ENCODE measurements at places on chromosomes 4 and X. TPM values are rescaled to one million over a fixed set of nuclear protein-coding genes. Genes with fewer than 3 reads are reported as not detected.

GRCh38 chr4:55907469-55907868 lies 41.3 kb upstream of the CEP135 start:
- peak overlapping the region; percentile 15 for H3K27ac ChIP-seq
- H3K4me1 ChIP-seq = peaks cover 10% of the 10 kb centered on the region
- no peaks in the 10 kb centered on the region for H3K27me3 ChIP-seq
- H3K36me3 ChIP-seq = peaks cover 28% of the 10 kb centered on the region

GRCh38 chr4:119206178-119206577 lies 6.3 kb upstream of the USP53 start:
- H3K4me3 ChIP-seq = no peak overlapping the region
- H3K27ac ChIP-seq = no peak overlapping the region
- H3K36me3 ChIP-seq = no peaks in the 10 kb centered on the region

DNA sequence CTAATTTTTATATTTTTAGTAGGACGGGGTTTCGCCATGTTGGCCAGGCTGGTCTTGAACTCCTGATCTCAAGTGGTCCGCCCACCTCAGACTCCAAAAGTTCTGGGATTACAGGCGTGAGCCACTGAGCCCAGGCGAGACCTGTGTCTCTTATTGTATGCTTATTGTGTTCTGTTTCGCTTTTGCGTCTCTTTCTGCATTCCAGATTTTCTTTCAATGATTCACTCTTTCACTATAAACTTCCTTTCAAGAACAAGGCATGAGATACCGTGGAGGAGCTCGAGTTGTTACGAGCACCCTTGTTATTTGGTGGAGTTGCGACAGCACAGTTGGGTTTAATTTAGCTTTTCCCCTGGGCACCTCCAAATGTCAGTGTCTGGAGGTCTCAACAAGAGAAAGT lies 366.7 kb upstream of the FAT1 start:
- H3K36me3 ChIP-seq = no peaks in the 10 kb centered on the region
- H3K27ac ChIP-seq = no peak overlapping the region
- H3K4me1 ChIP-seq = no peaks in the 10 kb centered on the region
- DNase-seq = no peak
- no peak overlapping the region for H3K4me3 ChIP-seq

- H3K36me3 ChIP-seq = no peaks in the 10 kb centered on the region
- H3K27ac ChIP-seq = no peak overlapping the region
- no peak for DNase-seq
- H3K27me3 ChIP-seq = no peaks in the 10 kb centered on the region
Observed at GRCh38 chrX:12052109-12052508, 86.2 kb upstream of the FRMPD4 start.

GRCh38 chr4:168759321-168759720 lies 250.7 kb downstream of the CBR4 start:
- no peaks in the 10 kb centered on the region for H3K36me3 ChIP-seq
- no peak for DNase-seq
- no peaks in the 10 kb centered on the region for H3K4me1 ChIP-seq

DNA sequence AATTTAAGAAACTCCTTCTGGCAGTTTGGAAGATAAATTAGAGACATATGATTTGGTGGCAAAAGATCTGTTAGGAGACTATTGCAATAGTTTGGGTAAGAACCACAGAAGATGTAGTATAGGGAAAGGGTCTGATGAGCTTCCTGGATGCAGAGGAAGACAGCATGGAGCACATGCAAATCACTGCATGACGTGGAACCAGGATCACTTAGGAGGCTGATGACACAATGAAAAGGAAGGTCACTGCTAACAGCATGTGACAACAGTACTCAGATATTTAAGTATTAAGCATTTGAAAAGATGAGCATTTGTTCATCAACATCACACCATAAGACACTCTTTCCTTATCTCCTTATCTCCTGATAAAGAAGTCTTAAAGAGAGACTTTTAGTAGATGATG lies 167.8 kb upstream of the LDB2 start:
- DNase-seq = no peak
- no peaks in the 10 kb centered on the region for H3K27me3 ChIP-seq
- no peaks in the 10 kb centered on the region for H3K36me3 ChIP-seq
- no peak overlapping the region for H3K27ac ChIP-seq
- no peak overlapping the region for H3K4me3 ChIP-seq

DNA sequence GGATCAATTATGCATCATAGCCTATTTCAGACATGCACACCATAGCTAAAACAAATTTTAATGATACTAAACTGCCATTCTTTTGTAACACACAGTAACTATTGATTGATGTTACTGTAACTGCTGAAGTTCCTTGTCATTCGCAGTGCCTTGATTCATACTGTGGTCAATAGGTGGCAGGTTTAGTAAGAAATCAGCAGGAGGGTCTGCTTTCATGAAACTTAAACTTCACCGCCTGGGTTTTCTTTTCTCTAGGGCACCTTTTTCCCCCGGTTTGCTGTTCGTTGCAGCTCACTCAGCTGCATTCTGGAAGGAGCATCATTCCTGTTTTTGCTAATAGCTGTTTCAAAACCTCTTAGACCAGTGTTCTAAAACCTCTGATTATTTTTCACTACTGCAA lies 88.1 kb downstream of the RPA4 start:
- no peak for DNase-seq
- no peak overlapping the region for H3K27ac ChIP-seq
- no peaks in the 10 kb centered on the region for H3K27me3 ChIP-seq
- no peaks in the 10 kb centered on the region for H3K4me1 ChIP-seq
- no peak overlapping the region for H3K4me3 ChIP-seq
- H3K36me3 ChIP-seq = no peaks in the 10 kb centered on the region

DNA sequence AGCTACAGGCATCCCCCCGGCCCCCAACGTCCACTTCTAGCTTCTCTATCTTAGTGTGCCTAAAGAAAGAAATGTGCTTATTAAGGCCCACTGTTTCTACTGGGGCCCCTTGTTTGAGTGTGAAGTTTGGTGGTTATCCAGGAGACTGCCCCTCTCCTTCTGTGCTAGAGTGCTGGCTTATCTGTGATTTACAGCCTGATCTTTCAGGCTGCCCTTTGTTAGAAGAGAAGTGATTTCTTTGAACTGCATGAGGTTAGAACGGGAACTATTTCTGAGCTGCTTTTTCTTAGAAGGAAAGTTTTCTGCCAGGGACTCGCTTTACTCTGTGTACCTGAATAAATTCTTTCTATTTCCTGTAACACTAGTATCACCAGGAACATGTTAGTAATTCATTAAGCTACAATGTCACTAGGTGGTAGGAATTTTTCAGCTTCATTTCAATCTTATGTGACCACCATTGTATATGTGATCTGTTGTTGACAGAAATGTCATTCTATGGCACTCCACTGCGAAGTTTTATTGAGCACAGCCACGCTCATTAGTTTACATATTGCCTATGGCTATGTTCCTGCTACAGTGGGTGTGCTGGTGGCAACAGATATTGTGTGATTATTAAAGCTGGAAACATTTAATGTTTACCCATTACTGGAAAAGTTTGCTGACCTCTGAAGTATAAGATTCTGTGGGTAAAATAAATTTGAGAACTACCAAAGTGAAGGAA lies 193.8 kb upstream of the CXorf51B start:
- no peak overlapping the region for H3K4me3 ChIP-seq
- H3K27me3 ChIP-seq = no peaks in the 10 kb centered on the region
- no peak for DNase-seq
- no peak overlapping the region for H3K27ac ChIP-seq

DNA sequence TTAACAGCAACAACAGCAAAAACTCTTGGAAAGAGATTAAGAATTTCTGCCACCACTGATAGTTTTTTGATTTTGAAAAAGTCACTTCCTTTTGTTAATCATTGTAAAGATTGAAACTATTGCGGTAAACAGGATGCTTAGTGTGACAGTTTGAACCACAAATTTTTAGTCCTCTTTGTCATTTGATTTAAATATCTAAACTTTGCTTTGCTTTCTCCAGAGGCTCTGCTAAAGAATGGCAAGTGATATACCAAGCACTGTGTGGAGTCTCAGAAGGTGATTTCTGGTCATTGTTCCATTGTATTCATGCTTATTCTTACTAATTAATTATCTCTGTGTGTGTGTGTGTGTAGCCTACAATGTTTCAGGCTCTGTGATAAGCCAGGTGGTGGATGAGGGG lies 155.6 kb downstream of the BMPR1B start:
- H3K36me3 ChIP-seq = no peaks in the 10 kb centered on the region
- no peaks in the 10 kb centered on the region for H3K27me3 ChIP-seq
- peak overlapping the region; percentile 77 for H3K4me3 ChIP-seq
- DNase-seq = peak; percentile 22
- peaks cover 20% of the 10 kb centered on the region for H3K4me1 ChIP-seq

- H3K4me1 ChIP-seq = no peaks in the 10 kb centered on the region
- peaks cover 14% of the 10 kb centered on the region for H3K27me3 ChIP-seq
- H3K36me3 ChIP-seq = no peaks in the 10 kb centered on the region
- H3K4me3 ChIP-seq = no peak overlapping the region
Observed at GRCh38 chr4:74366367-74366911, 1.5 kb downstream of the EREG start.

- no peak overlapping the region for H3K27ac ChIP-seq
- no peaks in the 10 kb centered on the region for H3K36me3 ChIP-seq
- H3K4me1 ChIP-seq = no peaks in the 10 kb centered on the region
- H3K27me3 ChIP-seq = no peaks in the 10 kb centered on the region
Observed at GRCh38 chr4:64617800-64618199, 208.6 kb upstream of the TECRL start.

DNA sequence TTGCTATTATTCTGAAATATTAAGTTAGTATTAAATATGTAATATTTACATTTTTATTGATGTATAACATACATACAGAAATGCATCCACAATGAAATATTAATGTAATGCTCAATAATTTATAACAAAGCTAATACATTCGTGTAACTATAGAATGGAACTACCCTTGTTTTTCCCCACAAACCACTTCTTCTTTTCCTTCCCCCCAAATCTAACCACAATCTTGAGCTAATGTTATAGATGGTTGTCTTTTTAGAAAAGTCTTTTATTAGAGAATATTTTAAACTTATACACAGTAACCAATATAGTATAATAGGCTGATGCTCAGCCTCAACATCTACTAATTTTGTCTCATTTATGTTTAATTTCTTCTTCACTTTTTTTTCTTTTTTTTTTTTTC lies 4.5 kb upstream of the ZNF732 start:
- H3K4me3 ChIP-seq = no peak overlapping the region
- H3K27ac ChIP-seq = no peak overlapping the region
- H3K4me1 ChIP-seq = no peaks in the 10 kb centered on the region
- no peaks in the 10 kb centered on the region for H3K36me3 ChIP-seq
- DNase-seq = no peak

DNA sequence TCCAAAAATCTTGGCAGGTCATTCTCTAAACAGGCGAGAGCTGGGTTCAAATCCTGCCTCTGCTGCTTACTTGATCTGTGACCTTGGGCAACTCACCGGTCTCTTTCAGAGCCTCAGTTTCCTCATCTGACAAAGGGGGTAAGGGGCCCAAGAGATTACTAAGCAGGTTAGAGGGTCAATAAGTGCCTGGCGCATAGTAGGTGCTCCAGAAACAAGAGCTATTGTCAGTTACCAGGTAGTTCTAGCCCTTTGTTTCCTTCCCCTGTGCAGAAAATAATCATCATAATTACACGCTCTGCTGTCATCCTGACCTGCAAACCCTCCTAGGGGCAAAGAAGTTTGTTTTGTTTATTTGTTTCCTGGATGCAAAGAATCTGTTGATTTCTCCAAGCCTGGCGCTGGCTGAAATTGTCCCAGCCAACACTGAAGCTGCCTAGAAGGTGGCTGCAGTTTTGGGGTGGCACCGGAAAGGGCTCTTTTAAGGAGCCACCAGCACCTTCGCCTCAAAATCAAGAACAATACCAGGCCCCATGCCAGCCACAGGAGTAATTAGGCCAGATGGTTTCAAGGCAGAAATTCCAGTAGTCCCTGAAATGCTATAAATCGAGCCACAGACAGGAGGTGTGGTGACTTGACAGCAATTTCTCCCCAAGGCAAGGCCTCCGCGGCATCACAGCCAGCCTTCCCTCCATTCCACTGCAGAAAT lies 10.2 kb upstream of the KIAA0232 start:
- no peaks in the 10 kb centered on the region for H3K36me3 ChIP-seq
- no peak overlapping the region for H3K27ac ChIP-seq
- H3K27me3 ChIP-seq = no peaks in the 10 kb centered on the region
- DNase-seq = no peak

GRCh38 chrX:155259752-155260151 lies 4.5 kb downstream of the RAB39B start:
- H3K27ac ChIP-seq = no peak overlapping the region
- H3K4me3 ChIP-seq = no peak overlapping the region
- peaks cover 11% of the 10 kb centered on the region for H3K36me3 ChIP-seq

- no peak for DNase-seq
- no peaks in the 10 kb centered on the region for H3K36me3 ChIP-seq
- H3K27me3 ChIP-seq = no peaks in the 10 kb centered on the region
- no peak overlapping the region for H3K4me3 ChIP-seq
- H3K27ac ChIP-seq = no peak overlapping the region
Observed at GRCh38 chrX:1074172-1074571, 138.3 kb downstream of the CRLF2 start.

DNA sequence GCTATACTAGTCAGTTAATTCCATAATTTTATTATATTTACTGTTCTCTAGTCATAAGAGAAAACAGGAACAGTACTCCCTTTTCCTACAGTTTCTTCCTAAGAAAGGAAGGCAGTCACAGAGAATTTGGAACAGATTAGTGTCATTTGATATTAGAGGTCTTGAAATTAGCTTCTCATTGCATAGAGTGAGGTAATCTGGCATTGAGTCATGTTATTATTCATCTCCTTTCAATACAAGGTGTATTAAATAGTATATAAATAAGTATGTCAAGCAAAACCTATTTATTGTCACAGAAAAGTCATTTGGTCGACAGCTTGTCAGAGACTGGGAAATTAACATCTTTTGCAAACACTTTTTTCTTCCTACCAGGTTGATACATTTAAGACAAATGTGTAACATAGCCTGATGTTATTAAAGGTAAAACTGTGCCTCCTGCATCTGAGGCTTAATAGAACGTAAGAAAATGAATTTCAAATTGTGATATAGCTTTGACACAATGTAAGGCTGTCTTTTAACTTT lies 753.1 kb upstream of the FRG1 start:
- no peak overlapping the region for H3K27ac ChIP-seq
- no peak overlapping the region for H3K4me3 ChIP-seq
- no peaks in the 10 kb centered on the region for H3K27me3 ChIP-seq
- H3K36me3 ChIP-seq = no peaks in the 10 kb centered on the region

- no peak overlapping the region for H3K27ac ChIP-seq
- no peaks in the 10 kb centered on the region for H3K4me1 ChIP-seq
- H3K4me3 ChIP-seq = no peak overlapping the region
Observed at GRCh38 chrX:31320740-31321139, 248.9 kb upstream of the FTHL17 start.

GRCh38 chr4:44538534-44538933 lies 89.9 kb upstream of the KCTD8 start:
- no peak overlapping the region for H3K27ac ChIP-seq
- H3K4me1 ChIP-seq = no peaks in the 10 kb centered on the region
- H3K36me3 ChIP-seq = no peaks in the 10 kb centered on the region
- no peak for DNase-seq
- no peaks in the 10 kb centered on the region for H3K27me3 ChIP-seq

GRCh38 chr4:61251129-61251528 lies 51.0 kb downstream of the ADGRL3 start:
- no peaks in the 10 kb centered on the region for H3K27me3 ChIP-seq
- no peak overlapping the region for H3K27ac ChIP-seq
- H3K4me3 ChIP-seq = no peak overlapping the region
- H3K4me1 ChIP-seq = no peaks in the 10 kb centered on the region
- DNase-seq = no peak

OCRL gene
- 1.4 TPM for total RNA-seq

ADD1 gene
- total RNA-seq = 242 TPM

CDX4 gene
- total RNA-seq = not detected

RASGEF1B gene
- total RNA-seq = 28.0 TPM

BEX2 gene
- 25.7 TPM for total RNA-seq

CCNQ gene
- 23.8 TPM for total RNA-seq

PNMA6A gene
- total RNA-seq = not detected

GPR119 gene
- total RNA-seq = not detected

TMSB15B gene
- total RNA-seq = 6.3 TPM

FATE1 gene
- total RNA-seq = not detected

Measured in CD4-positive, CD25-positive, alpha-beta regulatory T cell (primary cell).